ENCODE measurements at places on chromosomes 5 and 9.

DNA sequence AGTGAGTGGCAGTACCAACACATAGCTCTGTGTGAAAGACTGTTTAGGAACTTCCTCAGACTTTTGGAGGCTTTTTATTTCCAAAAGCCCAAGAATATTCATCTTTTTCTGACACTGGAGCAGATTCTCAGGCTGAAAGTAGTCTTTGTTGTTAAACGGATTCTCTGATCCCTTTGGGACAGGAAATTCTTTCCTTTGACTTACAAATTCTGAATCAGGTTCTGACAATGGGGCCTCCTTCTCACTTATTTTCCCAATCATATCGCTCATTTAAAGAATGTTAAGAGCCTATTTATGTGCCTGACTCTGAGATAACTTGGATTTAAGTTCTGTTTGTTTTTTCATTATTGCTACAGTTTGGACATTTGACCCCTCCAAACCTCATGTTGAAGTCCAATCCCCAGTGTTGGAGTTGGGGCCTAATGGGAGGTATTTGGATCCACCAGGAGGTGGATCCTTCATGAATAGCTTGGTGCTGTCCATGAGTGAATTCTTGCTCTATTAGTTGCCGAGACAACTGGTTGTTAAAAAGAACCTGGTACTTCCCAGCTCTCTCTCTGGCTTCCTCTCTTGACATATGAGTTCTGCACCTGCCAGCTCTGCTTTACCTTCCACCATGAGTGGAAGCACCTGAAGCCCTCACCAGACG, 4.1 kb upstream of the ADGRV1 start:
- no peak for DNase-seq

DNA sequence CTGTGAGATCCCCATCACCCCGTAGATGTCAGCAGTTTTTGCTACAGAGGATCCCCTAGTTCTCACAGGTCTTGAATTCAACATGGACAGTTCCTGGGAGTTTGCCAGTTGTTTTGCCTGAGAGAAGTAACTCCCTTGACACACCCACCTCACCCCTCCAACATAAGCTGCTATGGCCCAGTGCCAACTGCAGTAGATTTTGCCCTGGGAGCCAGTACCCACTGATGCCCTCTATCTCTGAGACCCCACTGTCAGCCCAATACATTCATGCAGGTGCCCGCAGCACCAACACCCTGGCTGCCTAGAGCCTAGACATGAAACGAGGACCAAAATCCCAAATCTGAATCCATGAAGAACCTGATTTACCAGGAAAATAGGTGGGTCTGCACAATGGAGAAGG, 583.9 kb upstream of the CTNND2 start:
- DNase-seq, result no peak

DNA sequence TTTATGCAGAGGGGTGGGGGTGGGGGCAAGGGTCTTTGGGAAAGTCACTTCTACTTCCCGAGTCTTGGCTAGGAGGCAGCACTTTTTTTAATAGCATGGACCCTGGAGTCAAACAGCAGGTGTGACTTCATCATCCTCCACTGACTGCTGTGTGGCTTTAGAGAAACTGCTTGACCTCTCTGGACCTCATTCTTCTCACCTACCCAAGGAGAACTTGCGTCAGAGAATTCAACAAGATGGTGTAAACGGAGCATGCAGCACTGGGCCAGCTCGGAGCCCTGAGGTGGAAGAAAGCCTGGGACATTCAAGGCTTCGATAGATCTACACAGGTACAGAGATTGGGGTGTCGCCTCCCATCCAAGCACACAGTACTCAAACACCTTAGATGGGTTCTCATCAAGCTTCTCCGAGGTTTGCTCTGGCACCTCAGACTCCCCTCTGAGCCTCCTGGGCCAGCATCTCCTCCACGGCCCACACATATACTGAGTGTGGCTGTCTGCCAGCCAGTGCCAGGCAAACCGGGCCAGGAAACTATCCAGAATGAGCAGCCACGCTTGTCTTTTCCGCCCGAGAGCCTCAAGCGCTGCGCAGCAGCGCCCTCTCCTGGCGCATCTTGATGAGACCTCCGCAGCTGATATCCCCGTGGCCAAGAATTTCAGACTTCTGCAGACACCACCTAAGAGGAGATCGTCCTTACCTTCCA, 4.6 kb upstream of the SLC25A48 start:
- DNase-seq, result peak; percentile 79

DNA sequence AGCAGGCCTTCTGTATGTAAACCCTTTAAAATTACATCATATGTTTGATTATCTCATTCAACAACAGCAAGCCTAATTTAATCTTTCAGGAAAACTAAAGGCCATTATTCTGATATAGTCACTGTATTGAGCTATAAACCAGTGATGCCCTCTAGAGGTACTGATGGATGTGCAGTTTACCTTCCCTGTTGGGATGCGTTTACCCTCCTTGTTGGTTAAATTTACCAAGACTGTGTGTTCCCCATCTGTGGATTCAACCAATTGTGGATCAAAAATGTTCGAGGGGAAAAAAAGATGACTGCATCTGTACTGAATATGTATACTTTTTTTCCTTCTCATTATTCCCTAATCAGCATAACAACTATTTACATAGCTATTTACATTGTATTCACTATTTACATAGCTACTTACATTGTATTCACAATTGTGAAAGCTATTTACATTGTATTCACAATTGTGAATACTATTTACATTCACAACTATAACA, 3.7 kb upstream of the BAAT start:
- DNase-seq, result no peak

DNA sequence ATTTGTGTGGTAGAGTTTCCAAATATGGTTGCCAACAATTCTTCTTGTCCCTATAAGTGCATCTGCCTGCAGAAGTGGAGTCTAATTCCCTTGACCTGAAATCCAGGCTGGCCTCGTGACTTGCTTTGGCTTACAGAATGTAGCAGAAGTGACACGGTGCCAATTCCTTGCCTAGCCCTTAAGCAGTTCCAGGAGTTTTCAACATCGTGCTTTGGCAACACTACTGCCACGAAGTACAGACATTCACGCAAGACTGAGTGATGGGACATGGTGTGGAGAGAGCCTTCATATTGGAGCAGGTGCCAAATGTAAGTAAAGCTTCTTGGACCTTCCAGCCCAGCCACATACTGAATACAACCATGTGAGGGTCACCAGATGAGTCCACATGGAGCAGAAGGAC, 92.9 kb upstream of the NEK6 start:
- no peak for DNase-seq

- DNase-seq, result no peak
Measured at GRCh38 chr5:170393958-170394357, 4.8 kb upstream of the KCNMB1 start.

GRCh38 chr9:79013715-79014610, 557.8 kb upstream of the TLE4 start:
- no peak for DNase-seq
